ENCODE measurements at places on chromosomes 16 and 17.

- DNase-seq: no peak
Observed at GRCh38 chr17:58640202-58640601, 51.6 kb downstream of the TEX14 start.

- no peak for DNase-seq
Observed at GRCh38 chr17:82449131-82449882, 1.2 kb downstream of the CYBC1 start.

GRCh38 chr16:78230832-78231231 lies 131.4 kb downstream of the WWOX start:
- DNase-seq: no peak

GRCh38 chr17:66627985-66628384 lies 206.9 kb upstream of the CACNG5 start:
- DNase-seq: no peak

GRCh38 chr17:2860045-2860444 lies 63.8 kb downstream of the RAP1GAP2 start:
- no peak for DNase-seq

GRCh38 chr17:50919321-50920040 lies 53.3 kb upstream of the TOB1 start:
- DNase-seq: peak; percentile 78

- DNase-seq: no peak
Observed at GRCh38 chr17:80468242-80468641, 8.2 kb downstream of the NPTX1 start.

- no peak for DNase-seq
Observed at GRCh38 chr16:84649511-84649861, 1.2 kb downstream of the KLHL36 start.

DNA sequence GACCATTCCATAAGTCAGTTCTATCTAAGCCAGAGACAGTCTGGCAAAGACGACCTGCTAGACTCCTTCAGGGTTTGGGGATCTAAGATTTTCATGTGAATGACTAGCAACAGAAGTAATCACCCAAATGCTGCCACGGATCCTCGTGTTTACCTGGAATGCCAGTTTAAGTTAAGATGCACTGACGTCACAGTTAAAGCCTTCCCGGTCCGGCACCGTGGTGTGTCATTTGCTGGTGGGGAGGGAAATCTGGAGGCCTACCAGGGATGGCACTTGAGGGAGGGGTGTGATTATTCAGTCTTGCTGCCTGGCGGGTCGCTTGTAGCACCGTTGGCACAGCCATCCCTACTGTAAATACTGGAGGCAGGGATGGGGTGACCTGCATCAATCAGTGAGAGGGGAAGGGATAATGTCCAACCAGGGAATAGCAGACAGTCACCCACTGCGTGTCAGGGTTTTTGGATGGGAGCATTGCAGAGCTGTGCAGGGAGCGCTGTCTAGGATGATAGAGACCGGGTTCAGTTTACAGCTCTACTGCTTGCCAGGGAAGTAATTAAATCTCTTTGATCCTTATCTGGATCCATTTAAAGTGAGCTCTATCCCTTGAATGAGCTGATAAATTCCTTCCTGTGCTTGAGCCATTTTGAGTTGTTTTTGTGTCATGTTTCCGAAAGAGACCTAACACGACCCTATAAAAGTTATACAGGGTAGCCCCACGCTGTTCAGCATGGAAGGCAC lies 764.7 kb upstream of the EEF2KMT start:
- DNase-seq: no peak

- DNase-seq: no peak
Observed at GRCh38 chr17:69480245-69480644, 65.7 kb downstream of the MAP2K6 start.

DNA sequence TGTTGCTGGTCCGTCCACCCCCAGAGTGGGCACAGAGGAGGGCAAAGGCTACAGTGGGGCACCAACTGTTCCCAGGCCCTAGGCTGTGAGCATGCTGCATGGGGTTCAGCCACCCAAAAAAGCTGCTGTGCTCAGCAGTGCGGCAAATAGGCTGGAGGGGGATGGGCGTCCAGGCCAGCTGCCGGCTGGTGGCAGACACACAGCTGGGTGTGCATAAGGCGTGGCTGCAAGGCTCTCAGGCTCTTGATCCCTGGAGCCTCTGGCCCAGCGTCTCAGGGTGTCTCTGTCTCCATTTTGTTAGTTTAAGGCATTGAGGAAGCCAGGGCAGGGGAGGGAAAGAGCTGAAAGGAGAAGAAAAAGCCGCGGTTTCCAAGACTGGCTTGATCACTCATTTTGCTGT lies 8.8 kb downstream of the RPL19 start:
- DNase-seq: peak; percentile 50

GRCh38 chr17:6471531-6472465 lies 27.5 kb downstream of the PIMREG start:
- DNase-seq: no peak

DNA sequence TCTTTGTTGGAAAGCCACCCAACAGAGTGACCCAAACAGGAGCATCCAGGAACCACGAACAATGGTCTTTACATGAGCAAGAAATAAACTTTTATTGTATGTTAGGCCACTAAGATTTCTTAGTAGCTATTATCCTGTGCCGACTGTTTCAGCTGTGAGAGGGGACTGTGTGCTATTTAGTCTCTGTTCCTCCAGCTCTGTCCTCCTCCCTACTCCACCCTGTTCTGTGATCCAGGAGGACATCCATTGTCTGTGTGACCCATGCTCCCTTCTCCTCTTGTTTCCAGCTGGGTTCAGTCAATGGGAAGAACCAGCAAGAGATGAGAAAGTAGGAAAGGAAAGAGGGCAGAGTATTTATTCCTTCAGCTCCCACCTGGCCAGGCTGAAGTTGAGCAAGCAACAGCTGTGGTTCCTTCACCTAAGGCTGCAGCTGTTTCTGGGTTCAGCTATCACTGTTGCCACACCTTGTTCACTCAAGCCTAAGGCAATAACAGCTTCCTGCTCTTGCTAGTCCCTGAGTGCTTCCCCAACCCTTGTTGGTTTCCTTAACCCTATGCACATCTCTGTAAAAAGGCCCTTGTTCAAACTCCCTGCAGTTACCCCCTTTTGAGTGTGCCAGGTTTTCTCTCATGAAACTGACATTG lies 14.9 kb upstream of the B4GALNT2 start:
- no peak for DNase-seq

DNA sequence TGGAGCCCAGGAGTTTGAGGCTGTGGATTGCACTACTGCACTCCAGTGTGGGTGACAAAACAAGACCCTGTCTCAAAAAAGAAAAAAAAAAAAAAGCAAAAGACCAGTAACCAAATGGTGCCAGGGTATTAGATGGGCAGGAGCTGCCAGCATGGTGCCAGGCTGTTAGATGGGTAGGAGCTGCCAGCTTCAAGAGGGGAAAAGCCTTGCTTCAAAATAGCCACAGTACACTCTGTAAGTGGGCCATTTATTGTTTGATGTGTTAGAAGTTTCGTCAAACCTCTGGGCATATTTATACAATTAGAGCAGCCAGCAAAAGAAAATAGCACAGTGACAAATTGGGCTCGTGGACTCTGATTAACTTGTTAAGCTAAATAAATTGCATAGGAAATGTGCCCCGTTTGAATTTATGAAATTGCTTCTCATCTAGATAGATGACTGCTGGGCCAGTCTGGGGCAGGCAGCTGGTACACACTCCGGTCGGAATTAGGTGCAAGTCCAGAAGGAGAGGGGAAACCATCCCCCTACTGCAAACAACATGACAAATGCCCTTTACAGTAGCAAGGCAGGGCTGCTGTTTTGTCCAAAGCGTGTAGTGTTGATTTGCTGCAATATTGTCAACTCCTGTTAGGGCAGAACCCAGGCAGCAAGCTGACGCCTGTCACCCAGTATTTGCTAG lies 126.3 kb upstream of the IRX3 start:
- no peak for DNase-seq

DNA sequence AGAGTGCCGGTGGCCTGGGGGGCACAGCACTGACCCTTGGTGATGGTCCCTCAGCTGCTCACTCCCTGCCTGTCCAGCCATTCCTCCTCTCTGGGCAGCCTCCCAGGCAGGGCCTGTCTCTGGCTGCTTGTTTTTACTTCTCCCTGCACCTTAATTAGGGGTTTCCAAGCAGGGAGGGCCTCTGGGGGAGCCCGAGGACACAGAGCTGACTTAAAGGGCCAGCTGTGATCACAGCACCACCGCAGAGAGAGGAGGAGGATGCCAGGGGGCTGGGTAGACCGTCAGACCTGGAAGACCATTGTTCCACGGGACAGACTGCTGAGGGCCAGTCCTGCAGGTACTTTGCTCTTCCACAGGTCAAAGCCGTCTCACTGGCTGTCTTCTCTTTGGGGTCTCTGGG lies 1.2 kb upstream of the DPH1 start:
- no peak for DNase-seq

DNA sequence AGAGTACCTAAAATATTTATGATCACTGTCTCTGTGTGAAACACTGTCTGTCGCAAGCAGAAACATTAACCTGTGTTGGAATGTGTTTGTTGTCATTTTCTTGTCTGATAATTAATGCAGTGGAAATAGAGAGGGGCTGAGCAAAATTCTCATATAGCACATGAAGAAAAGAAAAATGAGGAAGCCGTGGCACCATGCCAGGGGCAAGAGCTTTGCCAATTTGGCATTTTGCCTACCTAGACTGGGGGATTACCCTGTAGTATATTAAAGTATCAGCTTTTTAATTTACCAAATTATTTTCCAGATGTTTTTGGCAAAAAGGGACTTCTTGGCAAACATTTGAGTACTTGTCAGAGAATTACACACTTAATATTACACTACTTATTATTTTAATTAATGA lies 1326.6 kb upstream of the GOT2 start:
- no peak for DNase-seq

DNA sequence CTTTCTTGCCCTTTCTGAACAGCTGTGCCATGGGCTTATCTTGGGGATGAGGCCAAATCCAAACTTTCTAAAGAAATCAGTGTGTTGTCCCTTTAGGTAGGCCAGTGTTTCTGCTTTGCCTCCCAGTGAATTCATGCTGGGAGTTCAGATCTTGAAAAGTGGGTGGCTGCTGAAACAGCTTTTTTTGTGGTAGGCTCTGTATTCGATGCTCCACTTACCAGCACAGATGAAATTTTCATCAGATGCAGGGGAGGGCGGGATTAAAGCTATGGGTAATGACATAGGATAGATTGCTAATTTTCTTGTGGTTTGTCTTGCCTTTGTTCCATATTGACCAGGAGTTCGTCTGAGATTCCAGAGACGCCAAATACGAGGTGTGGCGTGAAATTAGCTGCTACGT lies 2.8 kb downstream of the SOCS7 start:
- no peak for DNase-seq

GRCh38 chr17:58985971-58986370 lies 120.7 kb downstream of the TRIM37 start:
- DNase-seq: no peak

DNA sequence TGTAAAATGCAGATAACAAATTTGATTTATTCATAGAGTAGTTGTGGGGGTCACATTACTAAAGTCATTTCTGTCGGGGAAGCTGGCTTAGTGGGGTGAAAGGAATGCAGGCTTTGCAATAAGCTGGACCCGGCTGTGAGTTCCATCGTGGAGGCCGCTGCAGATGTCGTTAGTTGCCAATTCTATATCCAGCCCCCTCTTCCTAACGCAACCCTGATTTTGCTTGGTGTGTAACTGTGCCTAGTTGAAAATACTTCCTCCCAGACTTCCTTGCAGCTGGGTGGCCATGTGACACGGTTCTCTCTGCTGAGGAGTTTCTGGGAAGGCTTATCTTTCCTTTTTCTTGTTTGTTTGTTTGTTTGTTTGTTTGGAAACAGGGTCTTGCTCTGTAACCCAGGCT lies 4.5 kb downstream of the MFSD6L start:
- no peak for DNase-seq

GRCh38 chr16:1471569-1472194 lies 3.1 kb downstream of the CLCN7 start:
- no peak for DNase-seq

DNA sequence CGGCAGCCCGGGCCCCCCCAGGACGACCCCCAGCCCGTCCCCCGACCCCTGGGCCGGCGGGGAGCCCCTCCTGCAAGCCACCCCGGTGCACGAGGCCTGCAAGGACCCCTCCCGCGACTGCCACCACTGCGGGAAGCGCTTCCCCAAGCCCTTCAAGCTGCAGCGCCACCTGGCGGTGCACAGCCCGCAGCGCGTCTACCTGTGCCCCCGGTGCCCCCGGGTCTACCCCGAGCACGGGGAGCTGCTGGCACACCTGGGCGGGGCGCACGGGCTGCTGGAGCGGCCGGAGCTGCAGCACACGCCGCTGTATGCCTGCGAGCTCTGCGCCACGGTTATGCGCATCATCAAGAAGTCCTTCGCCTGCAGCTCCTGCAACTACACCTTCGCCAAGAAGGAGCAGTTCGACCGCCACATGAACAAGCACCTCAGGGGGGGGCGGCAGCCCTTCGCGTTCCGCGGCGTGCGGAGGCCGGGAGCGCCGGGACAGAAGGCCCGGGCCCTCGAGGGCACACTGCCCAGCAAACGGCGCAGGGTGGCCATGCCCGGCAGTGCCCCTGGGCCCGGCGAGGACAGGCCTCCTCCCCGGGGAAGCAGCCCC lies 15.6 kb upstream of the ZFPM1 start:
- DNase-seq: no peak

- DNase-seq: no peak
Observed at GRCh38 chr17:69223809-69224208, 4.8 kb downstream of the ABCA10 start.

DNA sequence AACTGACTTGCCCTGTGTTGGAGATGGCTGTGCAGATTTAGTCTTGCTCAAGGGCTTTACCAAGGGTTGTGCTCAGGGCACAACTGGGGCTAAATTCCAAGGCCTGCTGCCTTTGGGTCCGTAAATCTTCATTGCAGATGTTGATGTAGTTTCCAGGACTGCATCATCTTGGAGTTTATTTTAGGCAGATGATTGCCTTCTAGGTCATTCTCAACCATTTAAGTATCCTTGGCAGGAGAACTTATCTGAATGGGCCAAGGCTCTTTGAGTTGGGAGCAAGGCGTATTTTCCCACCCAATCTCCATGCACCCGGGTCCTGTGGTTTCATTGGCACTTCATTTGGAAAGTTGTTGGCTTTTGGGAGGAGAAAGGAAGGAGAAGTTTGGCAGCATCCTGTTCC lies 200.3 kb downstream of the MSI2 start:
- DNase-seq: no peak

- no peak for DNase-seq
Observed at GRCh38 chr17:21376759-21377690, 868 bp downstream of the KCNJ12 start.

- peak; percentile 29 for DNase-seq
Observed at GRCh38 chr17:52106638-52107261, 51.8 kb downstream of the CA10 start.

DNA sequence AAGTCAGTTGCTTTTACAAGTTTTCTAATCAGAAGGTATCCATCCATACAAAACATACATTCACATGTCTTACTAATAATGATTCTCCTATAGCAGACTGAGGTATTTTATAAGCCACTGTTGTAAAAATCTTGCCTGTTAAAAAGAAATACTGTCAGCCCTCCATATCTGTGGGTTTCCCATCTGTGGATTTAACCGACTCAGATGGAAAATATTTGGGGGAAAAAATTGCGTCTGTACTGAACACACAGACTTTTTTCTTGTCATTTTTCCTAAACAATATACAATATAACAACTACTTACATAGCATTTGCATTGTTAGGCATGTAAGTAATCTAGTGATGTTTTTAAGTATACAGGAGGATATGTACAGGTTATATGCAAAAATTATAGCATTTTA lies 90.4 kb downstream of the PARN start:
- DNase-seq: no peak

GRCh38 chr17:57125406-57125805 lies 40.4 kb downstream of the AKAP1 start:
- no peak for DNase-seq

Data from NCI-H2029 (cell line).